ENCODE measurements at places on chromosomes 5 and 9.

DNA sequence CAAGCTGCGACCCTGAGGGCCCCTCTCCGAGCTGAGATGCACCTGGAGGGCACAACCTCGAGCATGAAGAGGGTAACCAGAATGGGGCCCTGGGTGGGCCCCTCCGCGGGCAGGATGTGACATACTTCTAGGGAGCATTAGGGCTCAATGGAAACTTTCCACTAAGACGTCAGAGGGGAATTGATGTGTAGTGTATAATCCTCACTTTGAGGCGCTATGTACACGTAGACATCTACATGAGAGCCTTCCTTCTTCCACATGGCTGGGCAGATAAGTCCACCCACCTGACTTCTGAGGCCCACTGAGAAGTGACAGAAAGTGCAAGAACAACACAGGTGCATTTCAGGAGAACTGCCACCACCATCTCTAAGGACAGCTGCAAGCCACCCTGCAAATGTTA, 61.0 kb downstream of the DAP start:
- no peak for DNase-seq

DNA sequence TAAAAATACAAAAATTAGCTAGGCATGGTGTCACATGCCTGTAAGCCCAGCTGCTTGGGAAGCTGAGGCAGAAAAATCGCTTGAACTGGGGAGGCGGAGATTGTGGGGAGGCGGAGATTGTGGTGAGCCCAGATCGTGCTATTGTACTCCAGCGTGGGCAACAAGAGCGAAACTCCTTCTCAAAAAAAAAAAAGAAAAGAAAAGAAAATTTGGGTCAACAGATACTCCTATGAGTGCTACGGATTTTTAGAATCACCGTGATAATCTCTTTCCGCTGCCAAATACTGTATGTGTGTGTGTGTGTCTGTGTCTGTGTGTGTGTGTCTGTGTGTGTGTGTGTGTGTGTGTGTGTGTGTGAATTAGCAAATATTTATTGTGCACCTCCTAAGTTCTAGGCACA, 64.4 kb downstream of the ARRDC3 start:
- no peak for DNase-seq

DNA sequence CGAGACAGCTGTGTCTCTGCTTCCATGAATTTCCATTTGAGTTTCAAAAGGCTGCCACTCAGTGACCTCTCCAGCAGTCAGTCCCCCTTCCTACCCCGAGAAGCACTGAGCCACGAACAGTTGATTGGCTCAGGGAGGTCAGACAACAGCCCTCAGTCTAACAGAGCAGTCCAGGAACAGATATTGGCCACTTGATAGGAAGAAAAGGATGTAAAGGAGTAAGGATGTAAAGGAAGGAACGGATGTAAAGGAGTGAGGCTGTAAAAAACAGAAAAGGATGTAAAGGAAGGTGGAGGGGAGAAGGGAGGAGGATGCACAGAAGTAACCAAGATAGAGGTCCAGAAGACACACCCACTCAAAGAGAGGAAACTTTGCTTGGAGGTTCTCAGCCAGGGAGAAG, 3.2 kb upstream of the NR4A3 start:
- DNase-seq, result peak; percentile 28

GRCh38 chr5:177113566-177114424, 19.8 kb upstream of the NSD1 start:
- DNase-seq, result peak; percentile 9

- DNase-seq, result no peak
These were observed 85.3 kb downstream of the PAPPA start for GRCh38 chr9:116238776-116239340.

DNA sequence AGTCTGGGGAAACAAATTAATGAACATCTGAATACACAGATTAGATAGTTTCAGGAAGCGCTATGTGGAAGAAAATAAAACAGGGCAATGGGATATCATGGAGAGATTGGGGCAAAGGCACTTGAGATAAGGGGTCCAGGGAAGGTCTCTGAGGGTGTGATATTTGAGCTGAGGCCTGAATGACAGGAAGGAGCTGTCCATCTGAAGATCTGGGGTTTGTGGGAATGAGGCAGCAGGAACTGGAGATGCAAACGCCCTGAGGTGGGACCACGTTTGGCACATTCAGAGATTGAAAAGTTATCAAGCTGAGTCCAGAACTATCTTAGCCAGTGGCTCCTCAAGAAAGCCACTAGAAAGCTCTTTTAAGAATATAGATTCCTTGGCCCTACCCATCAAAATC, 8.7 kb upstream of the DAB2IP start:
- DNase-seq, result no peak

- DNase-seq, result no peak
These were observed 241.3 kb downstream of the DEPDC1B start for GRCh38 chr5:60458666-60459065.

DNA sequence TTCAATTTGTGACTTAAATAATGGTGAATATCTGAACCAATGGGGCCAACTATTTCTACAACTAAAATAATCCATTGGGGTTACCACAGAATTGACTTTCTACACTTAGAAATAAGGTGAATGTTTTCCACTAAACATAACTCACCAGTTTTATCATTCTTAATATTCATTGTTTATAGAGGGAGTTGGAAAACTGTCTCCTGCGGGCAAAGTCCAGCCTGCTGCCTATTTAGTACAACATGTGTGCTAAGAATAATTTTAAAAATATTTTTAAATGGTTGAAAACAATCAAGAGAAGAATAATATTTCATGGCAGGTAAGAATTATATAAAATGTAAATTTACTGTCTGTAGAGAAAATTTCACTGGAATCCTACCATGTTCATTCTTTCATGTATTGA, 45.2 kb upstream of the ZFAND5 start:
- no peak for DNase-seq
